ENCODE measurements at places on chromosomes 11 and 22.

DNA sequence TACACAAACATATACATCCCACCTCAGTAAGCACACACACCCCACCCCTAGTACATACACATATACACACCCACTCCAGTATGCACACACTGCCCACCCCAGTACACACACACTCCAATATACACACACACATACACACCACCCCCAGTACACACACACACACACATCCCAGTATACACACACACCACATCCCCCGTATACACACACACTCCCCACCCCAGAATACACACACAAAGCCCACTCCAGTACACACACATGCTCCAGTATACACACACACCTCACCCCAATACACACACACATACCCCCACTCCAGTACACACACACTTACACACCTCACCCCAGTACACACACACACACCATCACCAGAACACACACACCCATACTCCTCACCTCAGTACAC, 7.4 kb downstream of the TECTA start:
- no peak for DNase-seq

DNA sequence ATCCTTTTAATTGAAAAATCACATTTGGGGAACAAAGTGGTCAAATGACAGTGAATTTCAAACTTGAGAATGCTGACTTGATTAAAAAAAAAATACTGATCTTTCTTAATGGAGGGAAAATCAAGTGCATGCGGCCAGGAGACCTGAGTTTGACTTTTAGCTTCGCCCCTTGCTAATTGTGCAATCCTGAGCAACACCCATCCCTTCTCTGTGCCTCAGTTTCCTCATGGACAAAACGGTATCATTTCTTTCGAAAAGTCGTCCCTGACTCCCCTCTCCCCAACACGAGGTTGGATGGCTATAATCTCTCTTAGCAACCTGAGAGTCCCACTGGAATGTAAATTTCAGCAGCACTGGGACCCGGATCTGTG, 959 bp upstream of the FJX1 start:
- no peak for DNase-seq

GRCh38 chr22:46636221-46637002, 16.2 kb downstream of the GRAMD4 start:
- DNase-seq: no peak

- DNase-seq: no peak
These were observed 27.6 kb upstream of the LDLRAD3 start for GRCh38 chr11:35916270-35916669.

GRCh38 chr22:43553451-43554258, 141.8 kb downstream of the MPPED1 start:
- DNase-seq: peak; percentile 21

DNA sequence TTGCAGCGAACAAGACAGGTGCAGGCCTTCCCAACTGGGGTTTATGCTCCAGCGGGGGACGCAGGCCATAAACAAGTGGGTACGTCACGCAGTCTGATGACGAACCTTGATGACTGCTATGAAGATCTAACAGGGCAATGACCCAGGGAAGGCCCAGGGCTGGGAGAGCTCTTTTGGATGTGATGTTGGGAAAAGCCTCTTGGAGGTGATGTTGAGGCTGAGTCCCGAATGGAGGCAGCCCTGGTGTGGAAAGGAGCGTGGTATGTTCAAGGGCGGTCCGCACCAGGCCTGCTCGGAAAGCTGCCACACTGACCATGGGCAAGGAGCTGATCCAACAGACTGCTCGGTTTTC, 5.8 kb downstream of the FADS2 start:
- DNase-seq: no peak

GRCh38 chr11:14499178-14499559, 442 bp downstream of the COPB1 start:
- no peak for DNase-seq

GRCh38 chr11:128246364-128246801, 341.0 kb downstream of the ETS1 start:
- DNase-seq: no peak

DNA sequence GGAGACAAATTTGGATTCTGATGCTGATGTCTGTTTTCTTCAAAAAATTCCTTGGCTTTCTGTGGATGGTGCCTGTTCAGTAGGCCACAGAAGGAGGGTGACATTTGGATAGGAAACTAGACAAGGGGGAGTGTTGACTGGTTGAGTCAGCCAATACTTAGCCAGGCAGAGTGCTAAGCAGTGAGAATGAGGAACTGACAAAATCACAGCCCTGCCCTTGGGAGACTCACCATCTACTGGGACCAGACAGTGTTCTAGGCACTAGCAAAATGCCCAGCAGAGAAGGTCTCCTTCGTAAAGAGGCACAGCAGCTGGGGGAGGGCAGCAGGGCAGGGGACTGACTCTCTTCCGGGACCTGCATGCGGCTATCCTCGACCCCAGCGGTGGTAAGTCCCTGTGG, 190.2 kb downstream of the DSCAML1 start:
- DNase-seq: no peak

DNA sequence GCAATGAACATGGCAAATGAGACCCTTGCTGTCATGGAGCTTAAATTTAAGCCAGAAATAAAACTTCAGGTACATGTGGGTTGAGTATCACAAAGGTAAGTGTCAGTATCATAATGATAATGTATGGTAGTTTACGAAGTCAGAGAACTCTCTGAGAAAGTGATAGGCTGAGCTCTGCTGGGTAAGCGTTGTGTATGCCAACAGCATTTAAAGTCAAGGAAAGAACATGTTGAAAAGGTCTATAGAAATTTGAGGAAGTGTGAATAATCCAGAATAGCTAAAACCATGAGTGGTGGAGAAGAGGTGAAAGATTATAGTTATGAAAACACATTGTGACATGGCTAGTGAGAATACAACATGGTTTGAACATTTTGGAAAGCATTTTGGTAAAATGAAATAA, 17.4 kb upstream of the CTSC start:
- no peak for DNase-seq

- no peak for DNase-seq
These were observed 1321.7 kb downstream of the TBC1D22A start for GRCh38 chr22:48084041-48084728.

DNA sequence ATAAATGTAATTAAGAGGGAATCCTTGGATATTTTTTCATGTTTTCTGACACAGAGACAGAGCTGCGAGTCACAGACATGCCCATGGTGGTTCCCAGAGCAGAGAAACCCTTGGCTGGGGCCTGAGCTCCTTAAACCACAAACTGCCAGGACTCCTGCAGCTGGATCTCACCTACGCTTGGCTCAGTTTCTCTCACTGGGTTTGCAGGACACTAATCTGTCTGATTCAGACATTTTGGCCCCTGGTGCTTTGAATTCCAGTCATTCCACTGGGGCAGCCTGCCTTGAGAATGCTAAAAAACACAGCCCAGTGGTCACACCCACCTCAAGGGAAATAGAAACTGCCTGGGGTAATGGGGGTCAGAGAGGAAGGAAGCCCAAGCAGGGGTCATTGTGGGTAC, 122.6 kb downstream of the CCDC81 start:
- DNase-seq: no peak

GRCh38 chr11:63945477-63946163, 6.8 kb downstream of the NAA40 start:
- peak; percentile 73 for DNase-seq

- no peak for DNase-seq
These were observed 31.6 kb upstream of the SNX19 start for GRCh38 chr11:130947889-130948288.

DNA sequence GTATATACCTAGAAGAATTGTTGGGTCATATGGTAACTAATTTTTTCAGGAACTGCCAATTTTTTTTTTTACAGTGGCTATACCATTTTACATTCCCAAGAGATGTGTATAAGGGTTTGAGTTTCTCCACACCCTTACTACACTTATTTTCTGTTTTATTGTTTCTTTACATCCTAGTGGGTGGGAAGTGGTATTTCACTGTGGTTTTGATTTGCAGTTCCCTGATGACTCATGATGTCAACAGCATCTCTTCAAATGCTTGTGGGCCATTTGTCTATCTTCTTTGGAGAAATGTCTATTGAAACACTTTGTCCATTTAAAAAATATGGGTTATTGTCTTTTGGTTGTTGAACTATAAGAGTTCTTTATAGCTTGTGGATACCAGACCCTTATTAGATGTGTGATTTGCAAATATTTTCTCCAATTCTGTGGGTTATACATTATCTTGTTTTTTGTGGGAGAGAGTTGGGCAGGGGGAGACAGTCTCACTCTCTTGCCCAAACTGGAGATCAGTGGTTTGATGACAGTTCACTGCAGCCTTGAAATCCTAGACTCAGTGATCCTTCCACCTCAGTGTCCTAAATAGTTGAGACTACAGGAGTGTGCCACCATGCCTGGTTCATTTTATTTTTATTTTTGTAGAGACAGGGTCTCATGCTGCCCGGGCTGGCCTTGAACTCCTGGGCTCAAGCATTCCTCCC, 30.3 kb upstream of the PISD start:
- no peak for DNase-seq

DNA sequence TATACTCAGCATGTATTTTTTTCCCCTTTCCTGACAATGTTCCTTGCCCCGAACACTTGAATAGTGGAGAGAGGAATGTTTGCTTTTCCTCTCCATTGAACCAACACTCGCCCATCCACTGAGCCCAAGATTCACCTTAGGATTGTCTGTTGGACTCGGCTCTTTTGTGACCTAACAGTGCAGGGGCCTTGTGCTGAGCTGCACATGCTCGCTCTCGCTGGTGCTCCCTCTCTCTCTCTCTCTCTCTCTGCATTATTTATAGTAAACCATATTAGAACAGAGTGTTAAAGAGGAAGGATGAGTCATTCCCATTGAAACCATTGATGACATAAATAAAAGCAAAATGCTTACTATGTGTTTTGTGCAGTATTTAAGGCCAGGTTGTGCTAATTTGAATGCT, 20.7 kb downstream of the ZBTB16 start:
- DNase-seq: no peak

DNA sequence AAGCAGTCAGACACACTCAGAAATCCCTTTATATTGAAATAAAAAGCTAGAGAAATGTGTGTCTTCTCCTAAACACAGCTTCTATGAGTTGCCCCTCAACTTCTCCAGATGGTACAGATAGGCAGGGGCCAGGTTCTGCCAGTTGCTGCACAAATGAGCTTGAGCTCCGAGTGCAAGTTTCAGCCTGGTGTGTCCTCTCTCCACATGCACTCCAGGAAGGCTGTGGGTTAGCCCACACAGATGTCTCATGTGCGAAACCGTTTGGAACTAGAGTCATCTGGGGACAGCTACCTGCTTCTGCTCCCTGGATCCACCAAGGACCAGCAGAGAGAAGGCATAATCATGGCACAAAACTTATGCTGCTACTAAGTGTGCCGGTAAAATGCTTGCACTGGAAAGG, 812.6 kb downstream of the OPCML start:
- no peak for DNase-seq

DNA sequence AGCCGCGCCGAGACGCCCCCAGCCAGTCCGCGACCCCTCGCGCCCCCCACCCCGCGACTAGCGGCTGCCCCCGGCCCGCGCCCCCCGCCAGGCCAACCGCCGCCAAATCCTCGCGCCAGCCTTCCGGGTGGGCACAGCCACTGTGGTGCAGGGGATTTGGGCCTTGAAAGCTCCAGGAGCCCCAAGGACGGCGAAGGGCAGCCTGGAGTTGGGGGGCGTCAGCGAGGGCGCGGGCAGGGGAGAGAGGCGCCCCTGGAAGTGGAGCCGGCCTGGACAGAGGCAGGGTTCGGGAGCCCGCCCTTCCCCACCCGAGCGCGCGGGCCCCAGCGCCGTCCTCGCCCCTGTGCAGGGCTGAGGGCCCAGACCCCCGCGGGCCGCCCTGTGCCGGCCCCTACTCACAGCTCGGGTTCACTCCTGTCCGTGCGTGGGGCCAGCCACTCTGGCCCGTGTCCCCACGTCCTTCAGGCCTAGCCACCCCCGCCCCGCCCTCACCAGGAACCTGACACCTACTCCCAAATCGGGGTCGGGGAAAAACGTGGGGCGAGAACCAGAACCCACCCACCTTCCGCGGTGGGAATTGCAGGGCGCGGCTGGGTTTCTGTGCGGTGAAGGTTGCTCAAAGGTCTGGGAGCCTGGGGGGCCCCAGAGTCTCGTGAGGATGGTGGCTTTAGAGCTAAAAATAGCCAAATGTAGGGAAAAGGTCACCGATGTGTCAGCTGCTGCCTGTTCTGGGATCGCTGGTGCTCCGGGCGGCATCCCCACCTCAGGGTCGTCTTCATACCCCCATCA, at the start of gene CPT1B:
TSS of gene CPT1B (minus strand) at position 441 of the 789 bp plus-strand sequence. CDS start 512 bp downstream, outside the sequence.
- DNase-seq: no peak

DNA sequence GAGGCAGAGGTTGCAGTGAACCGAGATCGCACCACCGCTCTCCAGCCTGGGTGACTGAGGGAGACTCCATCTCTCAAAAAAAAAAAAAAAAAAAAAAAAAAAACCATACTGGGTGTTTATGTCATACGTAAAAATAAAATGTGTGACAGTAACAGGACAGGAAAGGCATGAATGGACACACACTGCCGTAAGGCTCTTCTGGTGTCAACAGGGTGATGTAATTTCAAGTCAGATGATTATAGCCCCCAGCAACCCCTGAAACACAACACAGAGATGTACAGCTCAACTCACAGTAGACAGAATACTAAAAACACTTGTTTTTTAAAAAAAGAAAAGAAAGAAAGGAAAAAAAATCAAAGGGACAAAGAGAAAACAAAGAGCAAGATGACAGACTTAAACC, 22.2 kb downstream of the SBF1 start:
- no peak for DNase-seq

DNA sequence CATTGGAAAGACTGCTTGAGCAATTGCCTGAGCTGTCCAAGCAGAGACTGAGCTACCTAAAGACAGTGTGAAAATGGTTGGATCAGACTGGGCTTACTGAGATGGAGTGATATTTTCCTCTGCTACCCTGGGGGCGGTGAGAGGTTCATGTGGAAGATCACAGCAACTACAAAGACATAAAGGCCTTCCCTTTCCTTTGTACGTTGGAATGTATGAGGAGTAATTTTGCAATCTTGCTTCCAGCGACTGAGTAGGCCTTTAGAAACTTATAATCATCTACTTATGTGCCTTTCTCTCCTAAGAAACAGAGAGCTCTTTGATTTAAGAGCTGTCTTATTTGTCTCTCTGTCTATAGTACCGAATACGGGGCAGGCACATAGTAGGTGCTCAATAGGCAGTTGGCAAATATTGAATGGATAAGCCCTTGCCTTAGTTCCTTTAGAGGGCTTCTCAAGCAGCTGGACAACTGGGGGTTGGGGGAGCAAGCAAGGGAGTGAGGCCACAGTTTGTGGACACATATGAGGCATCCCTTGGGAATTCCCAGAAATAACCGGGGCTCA, 2.4 kb upstream of the HEPACAM start:
- no peak for DNase-seq

Data from activated CD8-positive, alpha-beta memory T cell treated with anti-CD3 and anti-CD28 coated beads for 24 hours (primary cell).